ENCODE measurements at places on chromosomes 12 and 14. TPM values are rescaled to one million over a fixed set of nuclear protein-coding genes. Genes with fewer than 3 reads are reported as not detected.

DNA sequence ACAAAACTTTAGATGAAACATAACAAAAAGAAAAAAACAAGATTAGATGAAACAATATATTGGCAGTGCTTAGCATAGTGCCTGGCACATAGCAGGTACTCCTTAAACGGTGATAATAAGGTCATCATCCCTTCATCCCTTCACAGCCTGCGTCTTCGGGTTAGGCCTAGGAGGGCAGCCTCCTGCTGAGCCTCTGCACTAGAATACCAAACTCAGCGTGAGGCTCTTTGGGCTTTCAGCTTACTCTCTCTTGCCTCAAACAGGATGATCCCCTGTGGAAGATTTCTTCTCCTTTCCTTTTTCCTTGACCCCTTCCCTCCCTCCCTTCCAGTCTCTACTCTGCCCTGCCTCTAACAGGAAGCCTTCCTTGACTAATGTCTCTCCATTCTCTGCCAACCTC lies 14.4 kb upstream of the FIGNL2 start:
- peak overlapping the region; percentile 58 for H3K4me3 ChIP-seq
- H3K36me3 ChIP-seq: peaks cover 5% of the 10 kb centered on the region
- H3K4me1 ChIP-seq: peaks cover 9% of the 10 kb centered on the region
- no peak for DNase-seq
- peaks cover 59% of the 10 kb centered on the region for H3K27me3 ChIP-seq

The RND1 gene
- total RNA-seq: 8.2 TPM

GRCh38 chr12:66916189-66916588 lies 237.3 kb upstream of the GRIP1 start:
- no peak overlapping the region for H3K27ac ChIP-seq
- no peaks in the 10 kb centered on the region for H3K36me3 ChIP-seq
- no peak overlapping the region for H3K4me3 ChIP-seq

- H3K36me3 ChIP-seq: no peaks in the 10 kb centered on the region
- no peaks in the 10 kb centered on the region for H3K27me3 ChIP-seq
- peaks cover 13% of the 10 kb centered on the region for H3K4me1 ChIP-seq
- no peak overlapping the region for H3K4me3 ChIP-seq
- DNase-seq: no peak
Measured at GRCh38 chr12:51199366-51199945, 18.4 kb downstream of the POU6F1 start.

- no peak overlapping the region for H3K4me3 ChIP-seq
- peaks cover 6% of the 10 kb centered on the region for H3K4me1 ChIP-seq
- peaks cover 26% of the 10 kb centered on the region for H3K27me3 ChIP-seq
- DNase-seq: no peak
- peaks cover 4% of the 10 kb centered on the region for H3K36me3 ChIP-seq
Measured at GRCh38 chr12:131223791-131224225, 270.1 kb downstream of the ADGRD1 start.

The BMP4 gene
- total RNA-seq: not detected

GRCh38 chr12:109744026-109744425 lies 30.4 kb downstream of the FAM222A start:
- no peak overlapping the region for H3K27ac ChIP-seq
- peaks cover 3% of the 10 kb centered on the region for H3K36me3 ChIP-seq
- H3K4me1 ChIP-seq: no peaks in the 10 kb centered on the region
- no peak overlapping the region for H3K4me3 ChIP-seq
- DNase-seq: no peak

- no peak for DNase-seq
- no peak overlapping the region for H3K27ac ChIP-seq
- no peaks in the 10 kb centered on the region for H3K36me3 ChIP-seq
- peaks cover 6% of the 10 kb centered on the region for H3K27me3 ChIP-seq
Measured at GRCh38 chr12:51334764-51335163, 10.8 kb upstream of the BIN2 start.

DNA sequence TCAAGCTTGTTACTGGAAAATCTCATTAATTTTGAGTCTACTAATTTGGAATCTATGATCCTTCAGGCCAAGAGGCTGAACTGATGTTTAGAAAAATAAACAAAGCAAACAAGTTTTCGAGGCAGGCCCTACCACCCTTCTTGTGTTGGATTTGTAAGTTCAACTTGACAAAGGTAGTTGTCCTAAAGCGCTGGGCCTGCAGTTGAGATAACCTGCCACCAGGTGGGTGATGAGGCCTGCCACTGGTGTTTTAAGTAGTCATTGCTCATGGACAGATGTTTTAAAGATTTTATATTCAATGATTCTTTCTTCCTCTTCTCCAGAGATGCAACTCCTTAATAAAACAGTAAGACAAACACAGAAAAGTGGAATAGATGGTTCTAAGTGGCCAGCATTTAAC lies 19.4 kb downstream of the ACVRL1 start:
- no peak overlapping the region for H3K27ac ChIP-seq
- H3K27me3 ChIP-seq: peaks cover 10% of the 10 kb centered on the region
- no peak overlapping the region for H3K4me3 ChIP-seq
- no peak for DNase-seq

- no peak for DNase-seq
- no peak overlapping the region for H3K27ac ChIP-seq
- no peaks in the 10 kb centered on the region for H3K36me3 ChIP-seq
Measured at GRCh38 chr12:57210926-57211692, 5.5 kb upstream of the NXPH4 start.

- no peaks in the 10 kb centered on the region for H3K27me3 ChIP-seq
- peaks cover 10% of the 10 kb centered on the region for H3K36me3 ChIP-seq
- peak overlapping the region; percentile 16 for H3K27ac ChIP-seq
- DNase-seq: no peak
- H3K4me1 ChIP-seq: peaks cover 27% of the 10 kb centered on the region
Measured at GRCh38 chr12:69534389-69534822, 50.9 kb upstream of the CCT2 start.

The CYP46A1 gene
- 0.15 TPM for total RNA-seq

The OTOGL gene
- not detected for total RNA-seq

The GALNT4 gene
- total RNA-seq: 13.2 TPM

DNA sequence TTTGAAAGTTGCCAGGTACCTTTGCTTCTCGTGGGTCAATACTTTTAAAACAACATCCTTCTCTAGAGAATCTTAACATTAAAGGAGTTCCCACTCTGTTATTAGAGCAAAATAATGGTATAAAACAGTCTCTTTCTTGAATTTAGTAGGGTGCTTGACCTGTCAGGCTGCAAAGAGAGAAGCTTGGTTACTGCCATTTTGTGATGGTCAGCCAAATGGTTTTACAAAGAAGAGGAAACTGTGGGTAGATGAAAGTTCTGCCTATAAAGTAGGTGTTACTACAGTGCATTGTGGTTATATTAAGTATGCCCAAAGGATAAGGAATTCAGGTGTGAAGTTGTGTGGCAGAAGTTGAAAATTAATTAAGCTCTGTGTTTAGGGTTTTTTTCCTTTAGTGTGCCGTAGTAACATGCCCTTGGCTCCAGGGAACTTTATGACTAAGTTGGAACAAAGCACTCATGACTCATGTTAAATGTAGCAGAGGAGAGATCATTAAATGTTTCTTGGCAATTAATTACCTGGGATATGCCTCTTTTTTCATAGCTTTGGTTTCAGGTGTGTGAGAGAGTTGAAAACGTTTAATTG lies 354.0 kb upstream of the KITLG start:
- H3K27me3 ChIP-seq: peaks cover 22% of the 10 kb centered on the region
- no peaks in the 10 kb centered on the region for H3K4me1 ChIP-seq
- no peak overlapping the region for H3K4me3 ChIP-seq

The OR4N2 gene
- total RNA-seq: not detected

DNA sequence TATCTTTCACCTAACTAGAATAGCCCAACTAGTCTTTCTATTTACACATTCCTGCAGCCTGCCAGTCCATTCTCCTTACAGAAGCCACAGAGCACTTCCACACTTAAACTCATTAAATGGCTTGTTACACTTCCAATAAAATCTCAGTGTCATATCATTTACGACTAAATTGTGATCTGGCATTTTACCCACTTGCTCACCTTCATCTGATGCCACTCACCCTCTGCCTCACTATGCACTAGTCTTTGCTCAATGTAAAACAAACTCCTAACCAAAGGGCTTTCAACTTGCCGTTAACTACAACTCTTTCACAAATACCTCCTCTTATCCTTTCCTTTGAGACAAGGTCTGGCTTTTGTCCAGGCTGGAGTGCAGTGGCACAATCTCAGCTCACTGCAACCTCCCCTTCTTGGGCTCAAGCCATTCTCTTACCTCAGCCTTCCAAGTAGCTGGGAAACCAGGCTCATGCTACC lies 24.1 kb downstream of the YAF2 start:
- no peak overlapping the region for H3K4me3 ChIP-seq
- peaks cover 18% of the 10 kb centered on the region for H3K4me1 ChIP-seq
- H3K36me3 ChIP-seq: peaks cover 13% of the 10 kb centered on the region
- no peak for DNase-seq

- H3K4me3 ChIP-seq: no peak overlapping the region
- H3K27ac ChIP-seq: no peak overlapping the region
- no peaks in the 10 kb centered on the region for H3K36me3 ChIP-seq
- no peak for DNase-seq
- H3K4me1 ChIP-seq: no peaks in the 10 kb centered on the region
Measured at GRCh38 chr14:78242086-78242485, 71.9 kb downstream of the NRXN3 start.
